Right kidney (tissue), 9 donors: ENCODE measurements at places on chromosomes 3 and 15.

DNA sequence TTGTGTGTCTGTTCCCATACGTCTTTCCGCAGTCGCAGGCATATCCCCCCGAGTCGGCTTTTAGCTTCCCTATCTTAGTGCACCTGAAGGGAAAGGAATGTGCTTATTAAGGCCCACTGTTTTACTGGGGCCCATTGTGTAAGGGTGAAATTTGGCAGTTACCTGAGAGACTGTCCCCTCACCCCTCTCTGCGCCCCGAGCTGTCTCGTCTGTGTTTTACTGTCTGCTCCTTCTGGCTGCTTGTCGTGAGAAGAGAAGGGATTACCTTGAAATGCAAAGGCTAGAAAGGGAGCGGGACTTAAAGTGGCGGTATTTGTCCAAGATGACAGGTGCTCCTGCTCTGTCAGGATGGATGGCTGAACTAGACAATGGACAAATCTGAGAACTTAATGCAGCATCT, 233.0 kb upstream of the POU1F1 start:
- no peak for DNase-seq

DNA sequence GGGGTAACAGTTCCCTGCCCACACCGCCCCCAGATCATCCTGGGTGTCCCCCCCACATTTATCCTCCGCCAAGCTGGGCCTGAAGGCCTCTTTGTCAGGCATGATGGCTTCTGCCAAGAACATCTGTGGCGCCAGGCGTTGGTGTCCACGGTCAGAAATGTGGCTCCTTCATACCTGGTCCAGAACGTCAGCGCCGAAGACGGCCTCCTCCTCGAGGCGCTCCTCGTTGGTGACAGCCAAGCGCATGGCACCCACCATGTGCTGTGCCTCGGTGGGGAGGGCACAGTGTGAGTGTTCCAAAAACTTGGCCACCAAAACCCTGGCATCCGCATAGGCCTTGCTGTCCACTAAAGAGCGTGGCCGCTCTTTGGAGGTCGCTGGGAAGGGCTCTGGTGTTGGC, 146.5 kb downstream of the NSMCE3 start:
- no peak for DNase-seq

DNA sequence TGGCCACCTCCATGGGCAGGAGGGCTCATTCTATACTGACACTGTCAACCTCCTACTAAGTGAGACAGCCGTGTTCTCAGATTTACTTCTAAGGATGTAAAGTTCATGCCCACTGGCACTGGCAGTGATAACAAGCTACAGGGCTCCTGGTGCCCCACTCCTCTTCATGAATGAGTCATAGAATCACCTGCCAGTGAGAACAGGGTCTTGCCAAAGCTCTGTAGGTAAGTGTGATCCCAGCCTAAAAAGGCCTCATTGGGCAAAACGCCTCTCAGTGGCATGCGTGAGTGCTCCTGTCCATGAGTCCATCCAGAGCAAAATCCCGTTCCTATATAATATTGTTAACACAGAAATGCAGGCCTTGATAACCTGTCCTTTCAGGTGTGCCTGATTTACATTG, 17.4 kb downstream of the PXYLP1 start:
- DNase-seq: no peak

- no peak for DNase-seq
These were observed 19.0 kb downstream of the MRAS start for GRCh38 chr3:138367326-138367850.

GRCh38 chr15:99232740-99233139, 16.6 kb downstream of the TTC23 start:
- DNase-seq: no peak

DNA sequence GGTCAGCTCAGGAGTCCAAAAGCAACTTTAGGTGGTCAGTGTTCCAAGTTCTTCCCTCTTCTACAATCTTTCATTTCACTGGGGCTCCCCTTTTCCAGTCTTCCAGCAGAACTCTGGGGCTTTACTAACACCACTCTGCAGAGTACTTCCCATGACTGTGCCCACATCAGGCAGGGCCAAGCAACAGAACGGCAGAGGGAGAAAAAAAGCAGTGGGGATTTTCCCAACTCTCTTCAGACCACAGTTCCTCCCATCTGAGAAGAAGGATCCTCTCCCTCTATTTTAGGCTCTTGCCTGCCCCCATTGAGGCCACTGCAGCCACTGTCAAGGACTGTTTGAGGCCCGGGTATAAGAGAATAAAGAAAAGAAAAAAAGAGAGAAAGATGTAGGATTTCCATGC, 70.7 kb downstream of the TTBK2 start:
- no peak for DNase-seq

DNA sequence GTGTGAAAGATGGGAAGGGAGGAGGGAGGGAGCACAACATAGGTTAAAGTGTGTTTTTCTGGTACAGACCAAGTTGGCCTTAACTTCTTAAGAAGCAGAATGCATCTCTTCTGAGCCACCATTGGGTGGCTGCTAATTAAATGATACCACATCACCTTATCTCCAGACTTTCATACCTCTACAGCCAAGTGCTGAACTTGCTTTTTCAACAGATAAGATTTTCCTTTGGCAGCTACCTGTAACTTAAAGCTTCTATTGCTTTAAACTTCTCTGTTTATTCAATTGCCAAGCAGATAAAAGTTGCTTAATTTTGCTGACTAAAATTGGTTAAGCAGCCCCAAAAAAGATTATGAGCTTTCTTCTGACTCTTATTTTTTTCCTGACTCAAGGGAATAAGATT, 292.4 kb upstream of the SGO1 start:
- DNase-seq: no peak

DNA sequence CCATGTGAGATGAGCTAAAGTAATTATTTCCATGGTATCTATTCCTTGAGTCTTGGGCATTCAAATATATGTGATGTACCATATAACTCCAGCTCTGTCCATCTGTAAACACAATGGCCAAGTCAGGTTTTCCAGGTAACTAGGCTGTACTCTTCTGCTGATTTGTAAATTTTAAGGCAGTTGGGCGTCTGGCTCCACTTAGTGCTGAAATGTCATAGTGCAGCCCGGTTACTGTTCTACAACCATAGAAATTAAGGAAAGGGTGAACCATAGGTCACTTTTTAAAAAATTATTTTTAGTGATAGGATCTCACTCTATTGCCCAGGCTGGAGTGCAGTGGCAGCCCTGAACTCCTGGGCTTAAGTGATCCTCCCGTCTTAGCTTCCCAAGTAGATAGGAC, 44.7 kb upstream of the GOLM2 start:
- DNase-seq: no peak

- no peak for DNase-seq
These were observed 177.8 kb upstream of the PROK2 start for GRCh38 chr3:71962561-71963240.

GRCh38 chr3:25610167-25610566, 54.5 kb downstream of the TOP2B start:
- no peak for DNase-seq

DNA sequence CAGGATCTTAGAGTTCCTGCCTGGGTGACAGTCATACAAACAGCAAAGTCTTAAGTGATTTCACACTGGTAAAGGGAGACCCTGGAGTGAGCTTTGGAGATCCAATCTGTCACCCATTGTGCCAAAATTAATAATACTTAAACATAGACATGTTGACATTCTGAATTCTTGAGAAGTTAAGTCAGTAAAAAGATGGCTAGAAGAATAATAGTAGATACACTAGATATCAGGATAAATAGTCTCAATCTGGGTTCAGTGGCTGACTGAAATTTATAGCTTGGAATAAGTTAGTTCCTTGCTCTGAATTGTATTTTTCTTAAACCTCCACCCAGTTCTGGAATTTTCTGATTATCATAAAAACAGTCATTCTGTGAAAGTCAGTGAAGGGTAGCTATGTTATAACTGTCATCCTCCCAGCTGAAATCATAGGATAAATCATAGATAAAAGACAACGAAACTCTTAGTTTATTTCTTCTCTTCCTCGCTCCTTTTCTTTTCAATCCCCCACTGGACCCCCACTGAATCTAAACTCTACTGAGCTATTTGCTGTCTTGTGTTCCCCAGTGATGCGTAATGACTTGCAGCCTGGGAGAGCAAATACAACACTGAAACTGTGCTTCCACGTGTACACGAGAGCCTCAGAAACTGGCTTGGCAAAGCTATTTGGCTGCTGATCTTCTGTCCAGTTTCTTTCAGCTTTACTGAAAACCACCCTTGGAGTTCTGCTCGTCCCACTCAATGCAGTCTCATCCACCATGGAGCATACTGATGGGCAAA, 175.4 kb upstream of the TP63 start:
- no peak for DNase-seq

DNA sequence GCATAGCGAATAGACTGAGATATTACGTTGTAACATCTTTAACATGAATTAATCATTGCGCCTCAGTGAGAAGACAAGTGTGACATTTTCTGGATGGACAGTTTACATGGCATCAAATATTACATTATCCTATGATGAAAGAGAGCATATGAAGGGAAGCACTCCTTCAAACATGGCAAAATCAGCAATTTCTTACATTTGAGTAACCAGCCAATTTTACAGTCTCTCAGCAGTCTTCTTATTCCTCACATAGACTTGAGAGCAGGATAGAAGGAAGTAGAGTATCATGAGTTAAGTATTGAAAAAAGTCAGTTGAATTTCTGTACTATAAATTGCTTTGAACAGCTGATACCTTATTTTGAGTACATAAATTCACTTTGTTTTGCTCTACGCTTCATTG, 38.9 kb downstream of the FANCI start:
- DNase-seq: no peak

- no peak for DNase-seq
These were observed 130.8 kb downstream of the LSAMP start for GRCh38 chr3:116314476-116314875.

DNA sequence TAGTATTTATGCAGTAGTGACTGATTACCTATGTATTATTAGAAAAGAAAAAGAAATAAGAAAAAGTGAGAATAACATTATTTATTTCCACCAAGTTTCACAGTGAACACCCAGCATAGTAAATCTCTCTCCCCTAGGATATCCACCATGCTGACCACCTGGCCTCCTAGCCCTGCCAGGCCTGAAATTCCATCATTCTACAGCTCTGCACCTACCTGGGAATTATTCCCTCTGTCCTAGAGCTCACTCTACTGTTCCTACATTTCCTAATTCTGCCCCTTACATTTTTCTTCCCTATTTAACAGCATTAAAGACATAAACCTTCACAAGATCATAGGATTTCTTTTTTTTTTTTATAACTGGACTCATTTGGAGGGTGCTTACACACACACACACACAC, 525.3 kb upstream of the PPP2R3A start:
- DNase-seq: no peak

DNA sequence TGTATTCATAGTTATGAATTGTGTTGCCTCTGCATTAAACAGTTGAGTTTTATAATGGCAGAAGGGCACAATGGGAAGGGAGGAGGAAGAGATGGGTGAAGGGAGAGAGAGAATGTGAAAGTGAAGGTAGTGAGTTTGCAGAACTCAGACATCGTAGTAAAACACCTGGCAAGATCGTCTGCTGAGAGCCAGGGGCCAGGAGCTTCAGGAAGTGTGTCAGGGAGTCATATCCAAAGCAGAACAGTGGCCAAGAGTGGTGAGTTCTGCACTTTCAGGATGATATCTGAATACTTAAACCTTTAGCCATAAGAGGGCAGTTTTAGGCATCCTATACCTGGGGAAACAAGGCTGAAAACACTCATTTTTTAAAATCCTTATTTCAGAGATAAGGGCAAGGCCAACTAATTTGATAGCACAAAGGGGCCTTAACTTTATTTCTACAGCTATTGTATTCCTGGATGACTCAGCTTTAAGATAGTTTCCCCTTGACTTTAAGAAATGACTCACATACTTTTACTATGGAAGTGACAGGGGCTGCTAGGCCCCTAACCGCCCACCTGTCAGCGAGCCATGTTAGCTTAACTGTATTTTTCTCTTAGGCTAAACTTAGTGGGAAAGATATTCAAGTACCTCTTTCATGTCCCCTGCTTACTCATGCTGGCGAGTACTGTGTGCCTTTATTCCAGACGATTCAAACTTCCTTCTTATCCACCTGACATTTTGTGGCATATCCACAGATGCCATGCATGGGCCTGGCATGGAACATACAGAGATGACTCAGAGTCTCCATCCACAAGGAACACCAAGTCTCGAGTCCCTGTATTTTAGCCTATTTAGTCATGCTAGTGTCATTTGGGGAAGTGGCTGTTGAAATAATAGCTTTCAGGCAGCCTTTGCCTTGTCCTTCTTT, 53.9 kb downstream of the RLBP1 start:
- no peak for DNase-seq

- no peak for DNase-seq
These were observed 66.1 kb downstream of the NOX5 start for GRCh38 chr15:69080295-69081248.

DNA sequence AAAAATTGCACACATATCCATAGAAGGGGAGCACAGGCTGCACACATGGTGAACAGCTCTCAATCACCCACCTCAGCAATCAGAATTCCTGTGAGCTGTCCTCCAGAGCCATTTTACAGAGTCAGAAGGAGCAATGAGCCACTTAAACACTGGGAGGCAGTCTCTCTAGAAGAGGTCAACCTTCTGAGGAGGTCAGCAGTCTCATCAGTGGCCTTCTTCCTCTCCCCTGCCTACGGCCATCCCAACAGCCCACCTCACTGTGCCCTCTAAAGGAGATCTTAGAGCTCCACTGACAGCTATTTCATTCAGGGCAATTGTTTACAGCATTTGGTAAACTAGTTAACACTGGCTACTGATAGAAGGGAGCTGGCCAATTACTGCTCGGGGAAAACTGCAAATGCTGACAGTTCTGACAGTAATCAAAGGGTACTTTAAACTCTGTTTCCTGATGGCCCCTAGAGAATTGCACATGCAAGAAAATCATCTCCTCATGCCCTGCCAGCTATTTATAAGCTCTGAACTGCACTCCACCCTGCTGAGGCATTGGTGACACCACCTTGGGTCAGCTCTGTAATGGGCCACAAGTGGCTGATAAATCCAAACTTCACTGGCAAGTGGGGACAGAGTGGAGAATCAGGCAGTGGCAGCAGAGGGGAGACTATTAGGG, 42.1 kb upstream of the TSPAN3 start:
- DNase-seq: no peak
